Kidney epithelial cell (primary cell): ENCODE measurements at places on chromosomes 13 and 19. TPM values are rescaled to one million over a fixed set of nuclear protein-coding genes. Genes with fewer than 3 reads are reported as not detected.

- DNase-seq: peak; percentile 65
Observed at GRCh38 chr13:106649495-106649894, 81.6 kb upstream of the ARGLU1 start.

The ZNF681 gene
- 1.8 and 2.5 TPM in 2 replicates for total RNA-seq

DNA sequence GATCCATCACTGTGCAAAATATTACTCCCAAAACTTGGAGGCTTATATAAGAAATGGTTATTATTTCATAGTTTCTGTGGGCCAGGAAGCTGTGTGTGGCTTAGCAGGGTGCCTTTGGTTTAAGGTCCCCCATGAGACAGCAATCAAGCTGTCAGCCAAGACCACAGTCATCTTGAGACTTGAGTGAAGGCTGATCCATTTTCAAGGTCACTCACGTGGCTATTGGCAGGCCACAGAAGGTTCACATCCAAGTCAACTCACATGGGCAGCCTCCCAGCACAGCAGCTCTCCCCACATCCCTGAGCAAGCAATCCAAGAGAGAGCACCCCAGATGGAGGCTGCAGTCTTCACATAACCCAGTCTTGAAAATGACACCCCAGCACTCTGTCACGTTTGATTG is 537.4 kb downstream of the MYO16 start:
- DNase-seq: no peak

DNA sequence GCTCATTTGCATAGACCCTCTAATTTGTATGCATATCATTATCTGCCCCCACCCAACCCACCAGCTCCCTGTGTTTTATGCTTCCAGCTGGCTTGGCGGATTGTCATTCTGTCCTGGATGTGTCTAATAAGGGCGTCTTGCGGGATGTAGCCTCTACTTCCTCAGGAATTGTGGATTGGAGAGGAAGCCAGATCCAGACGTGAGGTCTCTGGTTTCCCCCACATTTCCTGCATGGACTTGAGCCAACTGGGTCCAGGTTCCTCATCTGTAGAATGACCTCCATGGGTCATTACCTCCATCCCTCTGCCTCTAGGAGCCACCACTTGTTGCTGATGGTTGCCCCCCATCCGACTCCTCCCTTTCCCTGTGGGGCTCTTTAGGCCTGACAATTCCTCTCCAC is 7.3 kb downstream of the TNFSF14 start:
- DNase-seq: no peak

The PEAK3 gene
- not detected in 2 replicates for total RNA-seq

The ADPRHL1 gene
- total RNA-seq: 0.75 and 0.84 TPM in 2 replicates

DNA sequence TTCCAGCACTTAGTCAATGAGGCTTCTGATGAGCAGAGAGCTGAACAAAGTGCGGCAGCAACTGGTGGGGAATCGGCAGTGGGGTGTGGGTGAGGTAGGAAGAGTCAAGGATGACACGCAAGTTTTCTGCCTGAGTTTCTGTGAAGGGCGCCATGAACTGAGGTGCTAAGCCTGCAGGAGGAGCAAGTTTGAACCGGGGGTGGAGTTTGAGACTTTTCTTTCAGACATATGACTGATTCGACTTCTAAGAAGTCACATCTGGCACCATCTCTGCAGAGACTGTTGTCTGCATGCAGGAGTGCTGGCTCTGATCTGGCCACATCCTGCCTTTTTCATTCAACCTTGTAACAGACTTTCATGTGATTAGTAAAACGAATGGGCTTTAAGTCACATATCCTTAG is 14.8 kb upstream of the GPI start:
- DNase-seq: no peak

DNA sequence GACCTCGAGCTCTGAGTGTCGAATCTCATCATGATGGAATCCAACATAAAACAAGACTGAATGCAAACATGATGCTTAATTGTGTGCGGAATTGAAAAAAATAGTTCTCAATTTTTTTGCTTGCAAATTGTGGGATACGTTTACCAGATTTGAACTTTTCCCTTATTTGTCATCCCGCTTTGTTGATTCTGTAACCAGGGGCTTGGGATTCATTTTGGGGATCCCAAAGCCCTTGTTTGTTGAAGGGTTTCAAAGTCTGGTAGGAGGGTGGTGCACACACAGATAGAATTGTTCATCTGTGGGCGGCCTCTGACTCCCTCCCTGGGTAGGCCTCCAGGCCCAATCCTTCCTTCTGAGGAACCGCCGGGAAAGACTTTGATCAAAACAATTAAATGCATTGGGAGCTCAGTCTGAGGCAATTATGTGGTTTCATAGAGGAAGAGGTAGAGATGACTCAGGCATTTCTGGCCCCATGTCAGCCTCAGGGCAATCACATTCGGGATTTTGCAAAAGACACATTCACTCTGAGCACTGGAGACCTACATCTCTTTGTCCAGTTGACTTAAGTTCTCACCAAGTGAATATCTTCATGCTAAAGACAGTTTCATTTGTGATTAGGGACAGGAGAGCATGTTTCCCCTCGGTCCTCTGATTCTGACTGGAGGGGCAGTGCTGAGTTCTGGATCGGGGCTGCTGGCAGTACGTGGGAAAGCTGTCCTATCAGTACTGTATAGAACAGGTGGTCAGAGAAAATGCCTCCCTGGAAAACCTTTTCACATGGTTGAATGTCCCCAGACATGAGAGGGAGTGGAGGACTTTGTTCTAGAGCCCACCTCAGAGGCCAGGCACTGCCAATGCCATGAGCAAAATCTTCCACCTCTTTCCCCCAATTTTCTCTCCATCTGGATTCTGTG is 27.8 kb upstream of the IGFL4 start:
- peak; percentile 45 for DNase-seq

DNA sequence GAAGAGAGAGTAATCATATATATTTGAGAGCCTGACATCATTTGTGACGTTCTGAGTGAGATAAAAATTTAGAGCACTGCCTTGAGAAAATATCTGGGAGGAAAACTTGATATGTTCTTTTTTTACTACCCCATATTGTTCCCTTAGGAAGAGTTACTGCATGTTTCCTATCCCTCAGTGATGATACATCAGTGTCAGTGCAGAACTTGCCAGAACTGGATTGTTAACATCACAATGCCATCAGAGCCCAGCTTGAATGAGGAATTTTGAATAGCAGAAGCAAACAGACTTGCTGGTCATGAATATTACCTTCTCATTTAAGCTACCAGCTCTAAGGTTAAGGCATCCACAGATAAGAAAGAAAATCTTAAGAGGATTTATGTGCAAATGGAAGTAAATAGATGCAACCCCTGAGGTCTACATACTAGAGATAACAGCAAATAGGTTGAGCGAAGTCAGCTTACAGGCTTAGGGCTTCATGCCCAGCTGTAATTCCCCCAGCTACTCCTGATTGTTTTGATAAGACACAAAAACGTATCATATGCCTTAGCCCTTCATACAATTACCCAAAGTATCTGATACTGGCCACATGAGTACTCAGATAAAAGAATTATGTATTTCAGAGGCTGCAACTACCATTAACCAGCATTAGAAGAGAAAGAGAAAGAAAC is 313.7 kb upstream of the ATXN8OS start:
- DNase-seq: no peak

The ZNF333 gene
- 9.0 and 14.5 TPM in 2 replicates for total RNA-seq

GRCh38 chr13:108402850-108403249 is 133.3 kb downstream of the TNFSF13B start:
- DNase-seq: no peak

DNA sequence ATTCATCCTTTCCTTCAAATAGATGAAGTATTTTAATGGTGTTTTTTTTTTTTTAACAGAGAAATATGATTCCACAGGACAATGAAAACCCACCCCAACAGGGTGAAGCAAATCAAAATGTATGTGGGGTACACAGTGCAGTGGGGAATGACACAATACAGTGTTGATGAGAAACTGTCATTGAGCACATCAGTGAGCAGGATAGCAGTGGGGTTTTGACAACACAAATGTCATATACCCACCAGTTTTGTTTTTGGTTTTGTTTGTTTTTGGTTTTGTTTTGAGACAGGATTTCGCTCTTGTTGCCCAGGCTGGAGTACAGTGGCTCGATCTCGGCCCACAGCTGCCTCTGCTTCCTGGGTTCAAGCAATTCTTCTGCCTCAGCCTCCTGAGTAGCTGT is 29.2 kb downstream of the ZNF844 start:
- DNase-seq: no peak

DNA sequence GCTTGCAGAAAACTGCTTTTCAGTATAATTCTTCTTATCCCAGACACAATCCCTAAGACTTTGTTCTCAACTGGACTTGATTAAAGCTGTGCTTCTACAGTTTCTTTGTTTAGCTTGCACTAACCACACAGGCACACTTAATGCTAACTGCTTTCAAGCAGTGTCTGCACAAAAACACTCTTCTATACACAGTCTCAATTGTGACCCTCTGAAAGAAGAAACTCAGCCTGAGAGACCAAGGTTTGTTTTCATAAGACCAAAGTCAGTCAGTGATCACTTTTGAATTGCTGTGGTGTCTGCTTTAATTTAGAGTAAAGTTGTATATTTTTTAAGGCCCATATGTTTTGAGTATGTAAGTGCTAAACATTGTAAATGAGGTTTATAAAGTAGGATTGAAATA is 431.2 kb downstream of the KCTD12 start:
- no peak for DNase-seq

The UHRF1 gene
- total RNA-seq: 20.7 and 21.2 TPM in 2 replicates

DNA sequence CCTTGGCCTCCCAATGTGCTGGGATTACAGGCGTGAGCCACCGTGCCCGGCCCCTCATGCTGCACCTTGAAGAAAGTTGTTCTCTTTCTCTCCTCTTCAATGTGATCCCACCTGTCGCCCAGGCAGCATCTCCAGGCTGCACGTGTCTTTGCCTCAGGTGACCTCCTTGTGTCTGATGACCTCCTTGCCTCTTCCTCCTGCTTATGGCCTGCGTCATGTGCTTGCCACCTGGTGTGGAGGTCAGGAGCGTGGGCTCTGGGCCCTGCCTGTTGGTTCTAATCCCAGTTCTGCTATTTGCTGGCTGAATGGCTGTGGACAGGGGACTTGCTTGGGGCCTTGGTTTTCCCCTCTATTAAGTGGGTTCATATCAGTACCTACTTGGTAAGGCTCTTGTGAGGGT is 6.3 kb downstream of the BICRA start:
- DNase-seq: no peak

The FCAR gene
- total RNA-seq: not detected in 2 replicates

DNA sequence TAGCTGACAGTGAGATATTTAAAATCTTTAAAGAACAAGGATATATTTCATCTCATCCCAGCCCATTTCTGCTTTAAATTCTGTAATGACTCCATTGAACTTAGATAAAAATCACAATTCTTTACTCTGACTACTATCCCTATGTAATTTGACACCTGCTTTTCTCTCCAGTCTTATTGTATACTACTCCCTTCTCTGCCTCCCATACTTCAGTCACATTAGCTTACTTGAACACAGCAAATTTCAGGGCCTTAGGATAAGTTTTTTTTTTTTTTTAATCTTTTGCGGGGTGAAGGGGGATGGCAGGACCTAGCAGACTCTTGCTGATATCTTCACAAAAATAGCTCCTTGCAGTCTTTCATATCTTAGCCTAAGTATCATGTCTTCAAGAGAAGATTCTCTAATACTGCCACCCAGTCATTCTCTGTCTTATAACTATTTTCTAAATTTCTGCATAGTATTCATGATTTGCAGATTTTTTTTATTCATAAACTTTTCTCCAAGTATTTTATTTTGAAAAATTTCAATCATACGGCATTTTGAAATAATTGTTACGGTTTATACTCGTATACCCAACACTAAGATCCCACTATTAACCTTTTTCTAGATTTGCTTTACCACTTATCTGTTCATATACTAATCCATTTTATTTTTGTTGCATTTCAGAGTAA is 151.4 kb downstream of the PCCA start:
- no peak for DNase-seq

GRCh38 chr19:35734273-35734672 is 8.0 kb downstream of the IGFLR1 start:
- no peak for DNase-seq

DNA sequence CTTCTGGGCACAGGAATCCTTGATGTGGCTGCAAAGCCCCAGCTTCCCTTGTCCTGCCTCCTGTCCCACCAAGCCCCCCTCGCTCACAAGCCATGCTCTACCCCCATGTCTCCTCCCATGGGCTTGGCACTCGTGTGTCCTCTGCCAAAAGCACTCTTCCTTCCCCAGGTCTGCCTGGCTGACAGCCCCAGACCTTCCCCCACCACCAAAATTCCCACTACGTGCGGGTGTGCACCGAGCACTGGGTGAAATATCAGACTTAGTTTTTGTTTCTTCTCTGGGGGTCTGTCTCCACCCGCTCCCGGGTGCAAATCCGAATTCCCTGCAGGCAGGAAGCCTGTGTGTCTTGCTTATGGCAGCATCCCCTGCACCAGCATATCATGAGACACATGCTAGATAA is 5.9 kb upstream of the VSTM2B start:
- no peak for DNase-seq
